Stimulated activated CD8-positive, alpha-beta memory T cell treated with anti-CD3 and anti-CD28 coated beads, Interleukin-4, amount 100 ng/mL, for 1 hour (primary cell): ENCODE measurements at places on chromosomes 7 and 10.

GRCh38 chr10:29328983-29329382, 40.1 kb downstream of the LYZL1 start:
- no peak for DNase-seq

- DNase-seq: no peak
Measured at GRCh38 chr7:135768467-135768866, 19.9 kb upstream of the FAM180A start.

DNA sequence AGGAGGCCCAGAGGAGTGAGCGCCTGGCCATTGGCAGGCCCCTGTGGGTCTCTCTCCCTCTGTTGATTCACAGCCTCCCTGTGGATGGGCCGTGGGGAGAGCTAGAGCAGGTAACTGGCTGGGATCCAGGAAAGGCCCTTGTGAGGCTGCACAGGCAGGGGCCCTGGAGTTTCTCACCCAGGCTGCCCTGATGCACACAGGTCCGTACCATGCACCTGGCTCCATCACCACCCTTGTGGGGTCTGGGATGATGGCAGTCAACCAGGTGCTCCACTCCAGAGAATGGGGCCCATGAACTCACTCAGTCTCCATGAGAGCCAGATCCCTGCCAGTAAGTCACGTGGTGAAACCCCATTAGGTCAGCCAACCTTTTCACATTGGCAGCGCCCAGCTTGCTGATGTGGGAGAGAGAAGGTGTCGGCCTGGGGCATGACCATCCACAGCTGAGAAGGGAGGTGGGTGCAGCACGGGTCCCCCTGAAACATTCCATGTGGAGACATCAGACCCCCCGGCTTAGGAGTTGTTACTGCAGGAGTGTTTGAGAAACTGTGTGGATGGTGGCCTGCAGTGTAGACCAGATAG, 320.8 kb downstream of the ADARB2 start:
- DNase-seq: no peak

DNA sequence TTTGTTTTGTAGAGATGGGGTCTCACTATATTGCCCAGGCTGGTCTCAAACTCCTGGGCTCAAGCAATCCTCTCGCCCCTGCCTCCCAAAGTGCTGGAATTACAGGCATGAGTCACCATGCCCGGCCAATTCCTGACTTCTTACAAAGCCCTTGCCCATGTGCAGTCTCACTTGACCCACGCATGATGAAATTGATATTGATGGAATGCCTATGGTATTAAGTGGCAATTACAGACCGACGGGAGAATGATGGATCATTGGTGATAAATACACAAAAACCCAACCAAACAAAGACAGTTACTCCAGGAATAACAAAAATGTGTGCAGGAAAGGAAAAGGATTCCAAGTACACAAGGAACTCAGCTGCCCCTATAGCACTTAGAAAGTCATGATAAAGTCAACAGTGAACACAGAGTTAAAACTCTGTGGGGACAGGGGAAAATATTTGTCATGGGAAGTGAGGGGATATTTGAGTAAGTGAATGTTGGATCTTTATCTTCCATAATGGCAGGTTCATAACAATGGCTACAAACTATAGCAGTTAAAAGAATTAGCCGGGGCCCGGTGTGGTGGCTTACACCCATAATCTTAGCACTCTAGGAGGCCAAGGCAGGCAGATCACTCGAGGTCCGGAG, 21.6 kb downstream of the HIP1 start:
- no peak for DNase-seq

DNA sequence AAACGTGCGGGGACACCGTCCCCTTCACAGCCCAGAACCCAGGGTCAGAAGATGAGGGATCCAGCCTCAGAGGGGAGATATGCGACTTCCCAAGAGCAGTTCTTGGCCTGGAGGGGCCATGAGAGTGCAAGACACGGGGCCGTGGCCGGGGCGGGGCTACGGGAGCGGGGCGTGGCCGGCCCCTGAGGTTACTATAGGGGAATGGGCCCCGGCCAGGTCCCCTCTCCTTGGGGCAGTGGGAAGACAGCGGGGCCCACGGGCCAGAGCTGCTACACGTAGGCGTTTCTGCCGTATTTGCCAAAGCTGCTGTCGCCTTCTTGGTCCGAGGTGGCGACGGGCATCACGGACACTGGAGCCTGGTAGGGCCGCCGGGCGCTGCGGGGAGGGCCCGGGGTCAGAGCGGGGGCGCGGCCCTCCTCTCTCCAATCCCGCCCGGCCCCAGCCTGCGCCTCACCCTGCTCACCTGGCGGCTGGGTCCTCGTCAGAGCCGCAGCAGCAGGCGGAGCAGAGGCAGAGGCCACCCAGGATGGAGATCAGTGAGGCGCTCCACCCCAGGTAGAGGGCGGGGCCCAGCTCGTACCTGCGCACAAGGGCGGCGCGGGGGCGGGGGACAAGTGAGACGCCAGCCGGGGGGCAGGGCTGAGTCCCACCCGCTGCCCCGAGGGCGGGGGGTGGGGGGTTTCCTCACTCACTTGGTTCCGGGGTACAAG, 5.3 kb downstream of the CLDN15 start:
- DNase-seq: no peak

DNA sequence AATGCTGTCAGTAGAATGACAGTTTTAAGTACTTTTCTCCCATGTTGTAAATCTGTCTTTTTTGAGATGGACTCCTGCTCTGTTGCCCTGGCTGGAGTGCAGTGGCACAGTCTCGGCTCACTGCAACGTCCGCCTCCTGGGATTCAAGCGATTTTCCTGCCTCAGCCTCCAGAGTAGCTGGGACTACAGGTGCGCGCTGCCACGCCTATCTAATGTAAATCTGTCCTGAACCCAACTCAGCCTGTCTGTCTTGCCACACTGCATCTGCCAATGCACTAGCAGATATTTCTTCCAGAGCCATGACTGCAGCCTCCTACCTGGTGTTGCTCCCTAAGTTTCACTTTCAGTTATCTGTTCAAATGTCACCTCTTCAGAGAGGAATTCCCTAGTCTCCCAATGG, 264.1 kb downstream of the PHF14 start:
- DNase-seq: no peak

DNA sequence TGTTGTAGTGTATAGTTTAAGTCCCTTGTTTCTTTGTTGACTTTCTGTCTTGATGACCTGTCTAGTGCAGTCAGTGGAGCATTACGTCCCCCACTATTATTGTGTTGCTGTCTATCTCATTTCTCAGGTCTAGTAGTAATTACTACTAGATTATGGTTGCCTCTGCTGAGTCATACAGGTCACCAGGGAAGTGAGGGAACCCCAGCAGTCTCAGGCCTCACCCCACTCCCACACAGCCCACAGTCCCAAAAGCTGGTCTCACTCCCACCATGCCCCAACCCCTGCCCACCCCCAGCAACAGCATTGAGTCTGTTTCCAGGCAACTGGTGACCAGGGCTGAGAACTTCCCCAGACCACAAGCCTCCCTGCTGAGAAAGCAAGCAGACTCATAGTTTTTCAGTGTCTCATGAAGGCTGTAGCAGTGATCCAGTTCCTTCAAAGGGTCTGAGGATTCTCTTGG, 88.0 kb downstream of the PLXDC2 start:
- DNase-seq: no peak

DNA sequence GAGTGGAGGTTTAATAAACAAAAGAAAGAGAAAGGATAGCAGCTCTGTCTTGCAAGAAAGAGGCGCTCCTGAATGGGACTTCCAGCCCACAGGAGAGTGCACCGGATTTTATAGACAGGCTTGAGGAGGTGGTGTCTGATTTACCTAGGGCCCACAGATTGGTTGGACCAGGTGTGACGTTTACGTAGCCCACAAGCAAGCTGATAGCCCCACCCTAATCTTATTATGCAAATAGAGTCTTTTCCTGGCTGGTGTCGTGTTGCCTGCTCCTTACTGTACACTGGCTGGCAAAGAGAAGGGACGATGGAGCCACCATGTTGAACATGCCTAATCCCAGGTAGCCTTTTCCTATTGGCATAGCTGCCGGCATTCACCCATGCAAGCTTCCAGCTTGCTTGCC, 319.7 kb upstream of the POM121L12 start:
- no peak for DNase-seq

GRCh38 chr7:116618338-116619128, 53.5 kb upstream of the MET start:
- DNase-seq: no peak

DNA sequence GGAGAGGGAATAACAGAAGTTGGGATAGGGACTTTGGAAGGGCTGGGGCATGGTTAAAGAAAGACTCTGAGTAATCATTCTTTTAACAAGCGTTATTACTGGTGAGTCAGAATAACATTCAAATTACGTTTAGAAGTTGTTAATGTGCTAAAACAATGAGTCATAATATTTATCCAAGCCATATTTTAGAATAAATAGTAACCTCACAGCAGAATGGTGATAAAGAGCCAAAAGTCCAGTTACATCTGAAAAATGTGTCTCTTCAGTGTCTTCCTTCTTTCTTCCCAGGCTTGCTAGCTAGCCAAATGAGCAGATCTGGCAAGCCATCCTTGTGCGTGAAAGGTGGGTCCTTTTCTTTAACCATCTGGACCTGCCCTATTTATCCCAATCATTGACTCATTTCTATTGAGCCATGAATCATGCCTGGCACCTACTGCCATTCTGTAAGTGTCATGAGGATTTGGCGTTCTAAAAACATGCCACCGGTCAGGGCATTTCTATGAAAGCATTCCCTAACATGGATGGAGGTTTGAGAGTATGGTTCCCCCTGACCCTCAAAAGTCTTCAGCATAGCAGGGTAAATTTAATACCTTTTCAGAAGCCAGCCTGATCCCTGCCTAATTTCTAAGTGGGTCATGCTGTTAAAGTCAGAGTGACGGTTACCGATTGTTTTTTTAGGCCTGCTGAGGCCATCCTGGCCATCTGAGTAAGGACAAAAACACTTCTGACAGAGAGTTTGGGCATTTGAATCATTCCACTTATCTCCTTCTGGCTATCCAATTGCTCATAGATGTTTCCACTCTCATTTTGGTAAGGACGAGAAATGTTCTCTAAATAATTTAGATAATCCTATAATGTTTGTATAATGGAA, 26.9 kb downstream of the MYPN start:
- DNase-seq: no peak

- no peak for DNase-seq
Measured at GRCh38 chr7:137081321-137082093, 213.1 kb downstream of the CHRM2 start.

DNA sequence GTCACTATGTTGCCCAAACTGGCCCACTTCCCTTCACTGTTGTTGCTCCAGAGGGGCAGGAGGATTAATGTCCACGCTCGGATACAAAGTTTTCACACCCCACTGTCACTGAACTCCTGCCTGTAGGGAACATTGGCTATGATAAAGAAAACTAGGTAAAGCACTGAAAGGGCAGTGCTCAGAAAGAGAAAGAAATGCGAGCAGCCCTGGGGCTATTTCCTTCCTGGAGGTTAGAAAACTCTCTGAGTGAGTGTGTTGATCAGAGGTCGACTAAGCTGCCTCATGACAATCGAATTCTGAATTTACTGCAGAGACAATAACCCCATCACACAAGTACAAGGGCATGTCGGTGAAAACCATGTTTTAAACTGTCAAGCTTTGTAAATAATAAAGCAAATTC, 227.2 kb upstream of the PITRM1 start:
- no peak for DNase-seq

DNA sequence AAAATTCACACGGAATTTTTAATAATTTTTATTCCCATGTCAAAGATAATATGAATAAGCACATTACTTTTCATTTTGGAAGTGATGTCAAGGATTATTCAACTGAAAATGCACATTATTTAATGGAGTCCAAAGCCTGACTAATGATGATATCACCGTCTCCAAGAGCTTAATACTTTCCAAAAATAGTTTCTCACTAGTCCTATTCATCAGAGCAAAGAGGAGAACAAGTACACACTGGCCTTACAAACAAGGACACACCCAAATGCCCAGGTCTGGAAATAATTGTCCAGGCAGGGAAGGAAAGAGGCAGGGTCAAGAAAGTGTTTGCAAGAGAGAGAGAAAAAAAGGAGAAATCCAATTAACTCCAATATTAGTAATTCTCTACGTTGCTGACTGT, 216.8 kb upstream of the CCDC6 start:
- no peak for DNase-seq

- no peak for DNase-seq
Measured at GRCh38 chr7:49527182-49527581, 246.3 kb upstream of the VWC2 start.

DNA sequence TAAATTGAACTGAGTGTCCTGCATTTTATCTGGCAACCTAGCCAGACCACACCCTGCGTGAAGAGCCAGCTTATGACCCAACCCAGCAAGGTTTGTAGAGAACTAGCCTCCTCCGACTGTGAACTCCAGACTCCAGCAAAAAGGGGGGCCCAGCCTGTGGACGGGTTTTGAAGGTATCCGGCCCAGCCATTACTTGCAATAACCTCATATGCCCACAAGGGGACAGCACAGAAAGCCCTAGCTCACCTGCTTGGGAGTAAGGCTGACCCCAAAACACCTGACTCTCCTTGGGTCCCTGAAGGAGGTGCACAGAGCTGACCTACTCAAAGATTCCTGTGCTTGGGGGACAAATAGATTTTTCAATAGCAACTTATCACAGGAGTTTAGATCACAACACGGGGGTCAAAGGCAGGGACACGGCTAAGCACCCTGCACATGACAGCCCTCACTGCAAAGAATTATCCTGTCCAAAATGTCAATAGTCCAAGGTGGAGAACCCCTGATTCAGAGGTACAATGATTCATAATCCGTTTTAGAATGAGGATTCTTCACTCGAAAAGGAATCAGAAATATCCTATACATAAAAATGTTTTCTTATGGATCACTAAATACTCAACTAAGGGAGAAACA, 4.6 kb downstream of the TRPV6 start:
- DNase-seq: no peak
